Tibial artery (tissue), 4 donors: ENCODE measurements at places on chromosomes 5 and 9.

DNA sequence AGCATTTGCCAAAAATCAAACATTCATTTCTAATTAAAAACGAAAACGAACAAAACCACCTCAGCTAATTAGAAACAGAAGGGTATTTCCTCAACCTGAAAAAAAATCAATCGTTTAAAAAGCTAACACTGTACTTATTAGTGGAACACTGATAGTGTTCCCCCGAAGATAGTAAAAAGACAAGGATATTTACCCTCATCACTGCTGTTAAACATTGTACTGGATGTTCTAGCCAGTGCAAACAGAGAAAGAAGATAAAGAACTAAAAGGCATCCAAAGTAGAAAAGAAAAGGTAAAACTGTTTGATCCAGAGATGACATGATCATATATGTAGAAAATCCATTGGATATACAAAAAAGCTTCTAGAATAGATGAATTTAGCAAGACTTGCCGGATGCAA, 508.3 kb downstream of the DMRTA1 start:
- no peaks in the 10 kb centered on the region for H3K27me3 ChIP-seq
- no peak overlapping the region for H3K27ac ChIP-seq
- H3K4me3 ChIP-seq = no peak overlapping the region
- H3K36me3 ChIP-seq = no peaks in the 10 kb centered on the region

DNA sequence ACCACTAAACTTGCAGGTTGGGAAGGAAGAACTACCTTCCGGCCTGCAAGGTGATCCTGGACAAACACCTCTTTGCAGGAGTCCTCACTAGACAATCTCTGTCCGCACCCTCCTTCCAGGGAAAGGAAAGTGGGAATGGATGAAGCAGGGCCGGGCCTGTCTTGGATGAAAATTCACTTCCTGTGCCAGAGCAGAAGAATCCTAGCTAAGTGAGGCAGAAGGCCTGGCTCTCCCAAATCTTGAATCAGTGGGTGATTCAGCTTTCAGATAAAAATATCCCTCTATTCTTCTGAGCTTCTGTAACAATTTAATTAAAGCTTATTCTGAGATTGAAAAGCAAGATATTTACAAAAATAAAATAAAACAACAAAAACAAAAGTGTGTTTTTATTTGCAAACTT, 281.9 kb upstream of the TLE4 start:
- H3K4me1 ChIP-seq = no peaks in the 10 kb centered on the region
- no peaks in the 10 kb centered on the region for H3K36me3 ChIP-seq
- H3K27ac ChIP-seq = no peak overlapping the region
- H3K27me3 ChIP-seq = no peaks in the 10 kb centered on the region
- H3K4me3 ChIP-seq = no peak overlapping the region
- no peak for DNase-seq

- no peak overlapping the region for H3K4me3 ChIP-seq
- H3K27ac ChIP-seq = no peak overlapping the region
- no peaks in the 10 kb centered on the region for H3K27me3 ChIP-seq
These were observed 37.1 kb downstream of the FAM13B start for GRCh38 chr5:137995749-137996128.

- no peaks in the 10 kb centered on the region for H3K27me3 ChIP-seq
- H3K36me3 ChIP-seq = no peaks in the 10 kb centered on the region
- H3K27ac ChIP-seq = no peak overlapping the region
- peaks cover 5% of the 10 kb centered on the region for H3K4me1 ChIP-seq
These were observed 126.8 kb downstream of the NXNL2 start for GRCh38 chr9:88661759-88662158.

- no peaks in the 10 kb centered on the region for H3K27me3 ChIP-seq
- peak overlapping the region; percentile 64 for H3K27ac ChIP-seq
- H3K4me3 ChIP-seq = peak overlapping the region; percentile 47
- peaks cover 18% of the 10 kb centered on the region for H3K4me1 ChIP-seq
- DNase-seq = peak; percentile 86
- H3K36me3 ChIP-seq = no peaks in the 10 kb centered on the region
These were observed 235.7 kb downstream of the ICE1 start for GRCh38 chr5:5658226-5658625.

DNA sequence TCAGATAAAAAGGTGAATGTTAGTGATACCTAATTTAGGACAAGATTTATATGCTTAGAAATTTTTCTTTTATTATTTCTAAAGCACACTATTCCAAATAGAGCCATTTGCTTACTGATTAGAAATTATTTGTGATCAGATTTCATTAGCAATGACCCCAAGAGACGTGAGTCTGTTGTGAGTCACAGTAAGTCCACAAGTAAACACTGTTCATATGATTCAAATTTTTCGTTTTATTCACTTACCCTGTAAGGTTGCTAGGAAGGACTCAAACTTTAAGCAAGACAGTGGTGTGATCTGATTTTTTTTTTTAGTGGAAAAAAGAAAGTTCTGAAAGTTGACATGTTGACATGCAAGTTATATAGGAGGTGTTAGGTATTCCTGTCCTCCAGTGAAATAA, 1.2 kb downstream of the CARD6 start:
- H3K4me1 ChIP-seq = no peaks in the 10 kb centered on the region
- no peaks in the 10 kb centered on the region for H3K36me3 ChIP-seq
- DNase-seq = no peak
- H3K4me3 ChIP-seq = peak overlapping the region; percentile 39
- no peak overlapping the region for H3K27ac ChIP-seq
